Activated naive CD8-positive, alpha-beta T cell treated with anti-CD3 and anti-CD28 coated beads, Interleukin-2, amount 10 ng/mL, durations not matched to agents 7 days and 5 days (primary cell): ENCODE measurements at places on chromosomes 6 and 20. TPM values are rescaled to one million over a fixed set of nuclear protein-coding genes. Genes with fewer than 3 reads are reported as not detected.

The OLIG3 gene
- total RNA-seq = not detected

The TMEM217 gene
- 1.4 TPM for total RNA-seq

The LAMA4 gene
- not detected for total RNA-seq

The TRIM15 gene
- not detected for total RNA-seq

The DYNLT2 gene
- total RNA-seq = 2.9 TPM

The HMGCLL1 gene
- not detected for total RNA-seq

The FRMD1 gene
- total RNA-seq = not detected

The ARMC12 gene
- total RNA-seq = 0.97 TPM

DNA sequence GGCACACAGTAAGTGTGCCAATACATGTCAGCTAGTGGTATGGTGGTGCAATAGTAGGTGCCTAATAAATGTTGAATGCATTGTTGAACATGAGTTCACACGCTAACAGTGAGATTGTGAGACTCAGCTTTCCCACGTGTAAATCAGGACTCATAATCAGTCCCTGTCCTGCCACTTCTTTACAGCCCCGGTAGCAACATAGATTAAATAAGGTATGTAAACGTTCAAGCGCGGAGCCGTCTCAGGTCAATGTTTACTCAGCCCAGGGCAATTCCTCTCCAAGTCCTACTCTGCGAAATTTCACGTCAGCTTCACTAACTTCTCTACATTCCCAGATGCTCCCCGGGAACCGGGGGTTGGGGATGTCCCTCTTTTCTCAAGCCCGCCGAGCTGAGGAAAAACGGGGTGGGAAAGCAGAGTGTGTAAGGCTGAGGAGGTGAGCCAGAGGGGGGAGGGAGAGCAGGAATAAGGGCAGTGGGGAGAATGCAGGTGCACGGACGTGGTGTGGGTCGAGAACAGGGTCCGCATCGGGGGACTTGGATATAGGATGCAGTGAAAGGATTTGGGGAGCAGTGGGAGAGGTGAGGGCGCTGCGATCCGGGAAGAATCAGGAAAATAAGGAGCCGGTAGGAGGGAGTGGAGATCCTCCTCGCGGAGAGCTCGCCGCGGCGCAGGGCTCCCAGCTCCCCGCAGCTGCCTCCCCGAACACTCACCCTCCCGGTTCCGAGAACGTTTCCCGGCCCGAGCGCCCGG is 544 bp upstream of the TP53INP2 start:
- H3K27me3 ChIP-seq = peaks cover 15% of the 10 kb centered on the region
- peak; percentile 48 for DNase-seq
- peak overlapping the region; percentile 90 for H3K27ac ChIP-seq
- peak overlapping the region; percentile 88 for H3K4me3 ChIP-seq
- H3K4me1 ChIP-seq = peaks cover 17% of the 10 kb centered on the region

- H3K27ac ChIP-seq = peak overlapping the region; percentile 90
- H3K27me3 ChIP-seq = no peaks in the 10 kb centered on the region
- H3K4me3 ChIP-seq = peak overlapping the region; percentile 76
- DNase-seq = no peak
Observed at GRCh38 chr6:259901-260508, 32.3 kb upstream of the DUSP22 start.

DNA sequence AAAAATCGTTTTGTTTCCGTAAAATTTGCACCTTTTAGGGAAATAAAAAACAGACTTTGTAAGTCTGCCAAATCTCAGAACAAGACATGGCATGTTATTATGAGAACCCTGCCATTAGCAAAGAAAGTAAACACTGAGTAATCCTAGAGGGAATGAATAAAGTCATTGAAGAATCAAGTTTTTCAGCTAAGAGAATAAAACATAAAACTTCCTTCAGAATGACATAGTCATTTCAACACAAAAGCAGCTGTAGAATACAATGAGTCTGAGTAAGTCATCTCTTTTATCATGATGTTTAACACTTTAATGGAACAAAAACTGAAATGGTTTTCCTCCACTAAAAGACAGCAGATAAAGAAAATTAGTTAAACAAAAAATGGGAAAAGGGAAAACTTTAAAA is 10.3 kb upstream of the DST start:
- peaks cover 10% of the 10 kb centered on the region for H3K27me3 ChIP-seq
- peaks cover 2% of the 10 kb centered on the region for H3K4me1 ChIP-seq
- H3K36me3 ChIP-seq = no peaks in the 10 kb centered on the region

GRCh38 chr6:14921878-14922671 is 323.8 kb upstream of the JARID2 start:
- no peaks in the 10 kb centered on the region for H3K4me1 ChIP-seq
- no peak overlapping the region for H3K27ac ChIP-seq
- H3K36me3 ChIP-seq = no peaks in the 10 kb centered on the region
- no peak for DNase-seq

GRCh38 chr6:3323696-3324261 is 65.0 kb downstream of the PSMG4 start:
- H3K36me3 ChIP-seq = no peaks in the 10 kb centered on the region
- peaks cover 2% of the 10 kb centered on the region for H3K4me1 ChIP-seq
- DNase-seq = no peak
- H3K27ac ChIP-seq = no peak overlapping the region
- no peak overlapping the region for H3K4me3 ChIP-seq

DNA sequence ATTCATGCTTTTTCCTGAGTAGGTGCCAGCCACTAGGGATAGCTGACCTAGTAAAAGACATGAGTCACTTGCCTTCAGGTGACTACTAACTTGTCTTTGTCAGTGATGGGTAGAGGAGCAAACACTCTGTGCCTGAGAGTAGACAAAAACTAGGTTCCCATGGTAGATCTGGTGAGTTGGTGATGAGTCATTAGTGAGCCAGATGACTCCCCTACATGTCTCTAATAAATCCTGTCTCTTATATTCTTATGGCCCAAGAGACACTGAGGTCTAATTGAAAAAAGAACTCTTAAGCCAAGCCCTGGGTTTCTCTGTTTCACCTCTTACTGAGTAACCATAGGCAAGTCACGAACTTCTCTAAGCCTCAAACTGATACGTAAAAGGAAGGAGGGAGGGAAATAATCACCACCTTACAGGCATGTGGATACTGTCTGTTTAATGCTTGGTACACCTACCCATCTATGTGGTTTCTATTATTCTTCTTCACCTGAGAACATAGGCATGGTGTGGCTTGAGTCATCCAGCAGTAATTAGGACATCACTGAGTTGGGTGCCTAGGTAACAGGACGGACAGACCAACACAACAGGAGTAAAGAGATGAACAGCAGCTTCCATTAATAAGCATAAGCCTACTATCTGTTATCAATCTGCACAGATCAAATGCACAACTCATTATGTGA is 20.3 kb downstream of the TTPAL start:
- no peaks in the 10 kb centered on the region for H3K27me3 ChIP-seq
- H3K4me1 ChIP-seq = peaks cover 8% of the 10 kb centered on the region
- peaks cover 45% of the 10 kb centered on the region for H3K36me3 ChIP-seq
- H3K4me3 ChIP-seq = no peak overlapping the region
- no peak overlapping the region for H3K27ac ChIP-seq

DNA sequence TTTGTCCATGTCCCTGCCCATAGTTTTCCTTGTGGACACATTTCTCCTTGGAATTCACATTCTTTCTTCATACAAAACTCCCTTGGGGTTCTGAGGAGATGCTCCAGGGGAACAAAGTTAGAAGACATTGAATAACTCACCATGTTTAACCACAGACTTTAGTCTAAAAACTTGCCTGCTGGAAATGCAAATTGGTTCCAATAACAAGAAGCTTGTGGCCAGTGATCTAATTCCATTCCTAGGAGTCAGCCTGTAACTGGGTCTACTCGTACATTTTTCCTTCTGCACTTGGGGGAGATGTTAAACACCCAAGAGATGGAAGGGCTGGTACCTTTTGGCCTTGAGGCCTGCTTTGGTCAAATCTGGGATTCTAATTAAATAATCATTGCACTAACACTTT is 60.2 kb downstream of the SCML4 start:
- H3K36me3 ChIP-seq = peaks cover 29% of the 10 kb centered on the region
- no peak for DNase-seq
- H3K27ac ChIP-seq = no peak overlapping the region
- no peaks in the 10 kb centered on the region for H3K27me3 ChIP-seq
- H3K4me3 ChIP-seq = no peak overlapping the region

DNA sequence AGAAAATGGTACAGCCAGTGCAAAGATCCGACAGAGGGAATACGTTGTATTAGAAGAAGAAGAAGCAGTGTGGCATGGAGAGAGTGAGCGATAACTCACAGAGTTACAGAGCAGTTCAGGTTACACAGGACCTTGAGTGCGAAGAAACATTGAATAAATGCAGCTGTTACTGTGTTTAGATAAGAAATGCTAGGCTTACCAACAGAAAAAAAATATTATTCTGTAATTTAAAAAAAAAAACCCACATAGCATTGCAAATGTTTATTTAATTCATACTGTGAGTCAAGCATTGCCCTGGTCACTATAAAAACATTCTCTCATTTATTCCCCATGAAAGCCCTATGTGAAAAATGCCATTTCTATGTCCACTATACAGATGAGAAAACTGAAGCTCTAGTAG is 373.4 kb upstream of the EPHA7 start:
- no peaks in the 10 kb centered on the region for H3K36me3 ChIP-seq
- H3K27me3 ChIP-seq = no peaks in the 10 kb centered on the region
- no peak overlapping the region for H3K27ac ChIP-seq
- no peak for DNase-seq

DNA sequence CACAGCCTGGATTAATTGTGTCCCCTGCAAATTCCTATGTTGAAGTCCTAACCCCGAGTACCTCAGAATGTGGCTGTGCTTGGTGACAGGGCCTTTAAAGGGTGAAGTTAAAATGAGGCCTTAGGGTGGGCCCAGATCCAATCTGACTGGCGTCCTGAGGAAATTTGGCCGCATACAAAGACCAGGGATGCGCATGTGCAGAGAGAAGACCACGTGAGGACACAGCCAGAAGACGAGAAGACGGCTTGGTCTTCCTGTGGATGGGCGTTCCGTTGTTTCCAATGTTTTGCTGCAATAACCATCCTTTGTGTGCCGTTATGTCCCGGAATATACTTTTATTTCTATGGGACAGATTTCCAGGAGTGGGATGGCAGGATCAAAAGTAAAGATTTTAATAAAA is 40.9 kb upstream of the SLC22A2 start:
- no peak overlapping the region for H3K4me3 ChIP-seq
- no peak for DNase-seq
- no peaks in the 10 kb centered on the region for H3K36me3 ChIP-seq
- peaks cover 6% of the 10 kb centered on the region for H3K27me3 ChIP-seq

GRCh38 chr6:109702791-109703190 is 11.7 kb downstream of the FIG4 start:
- H3K27ac ChIP-seq = no peak overlapping the region
- DNase-seq = no peak
- no peaks in the 10 kb centered on the region for H3K36me3 ChIP-seq
- H3K27me3 ChIP-seq = no peaks in the 10 kb centered on the region

GRCh38 chr6:116512734-116513133 is 1.3 kb downstream of the CALHM5 start:
- H3K4me3 ChIP-seq = no peak overlapping the region
- no peaks in the 10 kb centered on the region for H3K4me1 ChIP-seq
- no peaks in the 10 kb centered on the region for H3K36me3 ChIP-seq
- no peak for DNase-seq

DNA sequence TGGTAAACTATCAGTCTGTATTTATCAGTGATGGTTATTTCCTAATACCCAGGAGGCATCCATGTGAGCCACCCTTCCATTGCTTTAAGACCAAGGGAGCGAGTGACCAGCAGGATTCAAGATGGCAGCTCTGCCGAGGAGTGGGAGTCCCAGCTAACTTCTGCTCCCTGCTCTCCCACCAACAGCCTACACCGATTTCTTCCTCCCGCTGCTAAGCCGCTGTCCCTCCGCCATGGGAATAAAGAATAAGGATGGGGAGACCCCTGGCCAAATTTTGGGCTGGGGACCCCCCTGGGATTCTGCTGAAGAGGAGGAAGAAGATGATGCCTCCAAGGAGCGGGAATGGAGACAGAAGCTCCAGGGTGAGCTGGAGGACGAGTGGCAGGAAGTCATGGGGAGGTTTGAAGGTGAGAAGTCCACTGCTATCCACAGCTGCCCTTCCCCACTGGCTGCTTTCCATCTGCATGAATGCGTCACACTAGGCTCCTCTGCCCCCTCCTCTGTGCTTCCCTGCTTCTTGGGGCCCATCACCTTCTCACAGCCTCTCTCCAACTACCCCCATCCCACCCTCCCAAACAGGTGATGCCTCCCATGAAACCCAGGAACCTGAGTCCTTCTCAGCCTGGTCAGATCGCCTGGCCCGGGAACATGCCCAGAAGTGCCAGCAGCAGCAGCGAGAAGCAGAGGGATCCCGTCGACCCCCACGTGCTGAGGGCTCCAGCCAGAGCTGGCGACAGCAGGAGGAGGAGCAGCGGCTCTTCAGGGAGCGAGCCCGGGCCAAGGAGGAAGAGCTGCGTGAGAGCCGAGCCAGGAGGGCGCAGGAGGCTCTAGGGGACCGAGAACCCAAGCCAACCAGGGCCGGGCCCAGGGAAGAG is 10.3 kb downstream of the NFKBIL1 start:
- H3K4me1 ChIP-seq = peaks cover 48% of the 10 kb centered on the region
- peak overlapping the region; percentile 8 for H3K4me3 ChIP-seq
- peak overlapping the region; percentile 34 for H3K27ac ChIP-seq
- H3K36me3 ChIP-seq = peaks cover 30% of the 10 kb centered on the region
- DNase-seq = no peak

DNA sequence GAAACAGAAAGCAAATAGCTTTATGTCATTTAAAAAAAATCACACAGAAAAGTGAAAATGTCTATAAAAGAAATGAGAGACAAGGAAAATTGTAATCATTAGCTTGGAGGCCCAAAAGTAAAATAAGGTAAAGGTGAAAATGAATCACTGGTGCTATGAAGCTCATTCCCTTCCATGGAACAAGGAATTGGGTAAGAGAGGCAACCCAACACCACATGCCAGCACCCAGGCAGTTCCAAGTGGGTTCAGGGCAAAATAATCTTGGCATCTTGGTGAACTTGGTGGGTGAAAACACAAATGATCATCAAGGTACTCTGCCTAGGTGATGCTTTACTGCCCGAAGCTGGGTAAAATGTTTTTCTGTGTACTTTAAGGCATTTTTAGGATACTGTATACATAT is 16.7 kb downstream of the CST4 start:
- H3K36me3 ChIP-seq = no peaks in the 10 kb centered on the region
- no peak overlapping the region for H3K4me3 ChIP-seq
- DNase-seq = no peak
- no peaks in the 10 kb centered on the region for H3K4me1 ChIP-seq
- peaks cover 13% of the 10 kb centered on the region for H3K27me3 ChIP-seq
- no peak overlapping the region for H3K27ac ChIP-seq

- no peak for DNase-seq
- no peak overlapping the region for H3K4me3 ChIP-seq
- H3K36me3 ChIP-seq = no peaks in the 10 kb centered on the region
- no peak overlapping the region for H3K27ac ChIP-seq
Observed at GRCh38 chr6:49025273-49026240, 437.5 kb downstream of the MMUT start.

DNA sequence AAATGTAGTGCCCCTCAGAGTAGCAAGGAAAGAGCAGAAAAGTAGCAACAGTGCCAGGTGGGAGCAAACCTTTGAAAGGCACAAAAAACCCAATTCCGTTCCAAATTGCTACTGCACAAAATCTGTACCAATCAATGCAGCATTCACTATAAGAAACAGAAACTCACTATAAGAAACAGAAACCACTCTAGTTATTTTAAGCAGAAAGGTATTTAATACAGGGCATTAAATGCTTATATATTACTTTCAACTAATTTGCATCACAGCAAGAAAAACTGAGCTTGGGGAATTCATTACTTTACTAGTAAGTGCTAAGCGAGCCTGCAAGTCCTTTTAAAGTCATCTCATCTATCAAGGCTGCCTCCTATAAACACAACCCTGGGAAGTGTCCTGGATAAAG is 116.5 kb upstream of the OLIG3 start:
- DNase-seq = no peak
- no peak overlapping the region for H3K4me3 ChIP-seq
- peaks cover 20% of the 10 kb centered on the region for H3K27me3 ChIP-seq
- no peaks in the 10 kb centered on the region for H3K36me3 ChIP-seq
